Activated CD8-positive, alpha-beta memory T cell treated with anti-CD3 and anti-CD28 coated beads for 1 hour (primary cell): ENCODE measurements at places on chromosomes 16 and 17.
A peak's percentile ranks its signal among the peaks of the same experiment; 100 is the strongest.

GRCh38 chr17:18889658-18890057 lies 31.7 kb downstream of the PRPSAP2 start:
- DNase-seq = no peak

GRCh38 chr17:4483012-4483840 lies 15.5 kb upstream of the SPNS2 start:
- DNase-seq = no peak

DNA sequence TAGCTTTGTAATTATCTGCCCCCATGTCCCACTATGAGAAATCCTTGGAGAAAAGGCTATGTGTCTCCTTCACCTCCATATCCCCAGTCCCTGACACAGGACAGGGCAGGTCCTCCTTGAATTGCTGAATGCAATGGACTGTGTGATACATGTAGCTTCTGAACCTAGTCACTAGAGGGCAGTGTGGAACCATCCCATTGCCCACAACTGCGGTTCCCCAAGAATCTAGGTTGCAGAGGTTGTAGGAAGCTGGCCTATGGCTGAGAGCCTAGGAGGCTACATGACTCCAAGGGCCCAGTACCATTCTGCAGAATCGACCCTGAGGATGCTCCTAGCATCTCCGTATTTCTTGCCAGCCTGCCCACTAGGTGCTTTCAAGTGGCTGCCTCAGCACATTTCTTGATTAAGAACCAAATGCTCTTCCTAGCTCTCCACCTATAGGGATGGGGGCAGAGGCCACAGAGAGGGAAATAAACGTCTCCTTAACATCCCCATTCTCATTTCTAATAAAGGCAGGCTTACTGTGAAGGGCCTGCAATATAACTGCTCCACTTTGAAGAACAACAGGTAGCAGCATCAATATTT lies 394.0 kb downstream of the CA10 start:
- no peak for DNase-seq

- DNase-seq = no peak
Observed at GRCh38 chr17:77924757-77925336, 33.7 kb upstream of the TNRC6C start.

- DNase-seq = peak; percentile 87
Observed at GRCh38 chr17:7561589-7562207, at the start of gene SENP3. Gene SENP3, plus strand, starts transcription at chr17:7561919. Its CDS starts 1,158 bp downstream, at chr17:7563077.

DNA sequence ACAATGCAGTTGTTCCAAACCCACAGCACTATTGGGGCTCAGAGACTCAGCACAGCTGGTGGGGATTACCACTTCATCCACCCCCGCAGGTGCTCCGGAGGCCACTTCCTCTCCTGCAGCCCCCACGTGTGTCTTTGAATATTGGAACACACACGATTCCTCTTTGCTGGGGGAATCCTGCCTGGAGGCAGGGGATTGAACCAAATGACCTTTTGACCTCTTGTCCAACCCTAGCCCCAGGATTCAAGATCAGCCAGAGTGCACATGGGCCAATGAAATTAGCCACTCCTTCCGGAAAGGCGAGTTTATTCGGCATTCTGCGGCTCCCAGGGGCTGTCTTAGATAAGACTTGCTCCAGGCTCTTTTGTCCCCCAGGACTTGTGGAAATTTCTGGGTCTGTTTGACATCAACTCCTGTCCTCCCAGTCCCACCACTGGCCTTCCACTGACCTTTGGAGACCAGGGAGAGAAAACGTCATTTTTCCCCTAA lies 350.2 kb downstream of the FOXL1 start:
- no peak for DNase-seq

DNA sequence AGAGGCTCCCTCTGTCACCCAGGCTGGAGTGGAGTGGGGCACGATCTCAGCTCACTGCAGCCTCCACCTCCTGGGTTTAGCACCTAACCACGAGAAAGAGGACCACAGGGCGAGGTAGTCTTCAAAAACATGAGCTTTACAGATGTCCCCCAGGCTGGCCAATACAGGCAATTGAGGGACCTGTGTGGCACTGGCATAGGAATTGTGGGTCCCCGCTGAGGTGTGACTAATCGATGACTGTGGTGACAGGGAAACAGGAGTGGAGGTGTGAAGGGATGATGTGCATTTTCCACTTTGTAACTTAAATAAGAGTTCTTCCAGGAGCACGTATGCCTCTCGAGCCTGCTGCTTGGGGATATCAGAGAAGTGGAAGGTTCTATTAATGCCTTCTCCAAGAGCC lies 12.6 kb upstream of the ARHGAP17 start:
- DNase-seq = no peak
